ENCODE measurements at places on chromosomes 13 and 19.

GRCh38 chr13:46100191-46100815, 4.5 kb downstream of the CPB2 start:
- no peak for DNase-seq

DNA sequence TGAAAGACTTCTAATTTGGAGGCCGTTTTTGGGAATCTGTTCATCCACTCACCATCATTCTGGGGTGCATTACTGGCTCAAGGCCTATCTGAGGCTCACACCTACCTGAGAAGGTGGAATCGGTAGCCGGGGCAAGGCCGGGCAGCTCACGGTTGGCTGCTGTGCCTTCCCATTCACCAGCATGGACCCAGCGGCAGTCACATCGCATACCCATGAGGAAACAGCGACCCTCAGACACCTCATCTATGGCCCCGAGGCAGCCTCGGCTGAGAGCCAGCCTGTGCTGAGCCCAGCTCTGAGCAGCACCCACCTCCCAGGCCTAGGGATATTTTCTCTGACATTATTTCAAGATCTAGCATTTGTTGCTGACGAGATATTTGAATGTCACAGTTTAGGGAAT, 130.5 kb downstream of the ATP11A start:
- no peak for DNase-seq

GRCh38 chr19:5308451-5309437, 31.9 kb downstream of the PTPRS start:
- DNase-seq, result no peak

GRCh38 chr19:10293637-10294367, 4.0 kb downstream of the ICAM5 start:
- no peak for DNase-seq

DNA sequence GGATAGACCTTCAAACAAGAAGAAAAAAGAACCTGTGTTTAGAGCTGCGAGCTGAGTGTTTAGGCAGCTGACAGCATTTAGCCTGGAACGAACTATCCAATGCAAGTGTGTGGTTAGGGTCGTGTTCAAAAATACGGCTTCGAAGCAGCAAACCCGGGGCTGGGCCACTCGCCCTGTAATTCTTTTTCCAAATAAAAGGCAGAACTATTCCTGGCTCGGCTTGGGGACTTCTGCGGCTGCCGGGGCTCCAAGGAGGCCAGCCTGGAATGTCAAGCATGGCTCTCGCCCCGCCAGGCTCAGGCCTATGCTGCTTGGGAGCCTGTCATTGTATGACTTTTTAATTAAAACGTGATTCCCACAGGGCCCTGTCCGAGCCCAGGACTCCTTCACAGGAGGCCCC, 51.7 kb upstream of the KLF2 start:
- DNase-seq, result no peak

DNA sequence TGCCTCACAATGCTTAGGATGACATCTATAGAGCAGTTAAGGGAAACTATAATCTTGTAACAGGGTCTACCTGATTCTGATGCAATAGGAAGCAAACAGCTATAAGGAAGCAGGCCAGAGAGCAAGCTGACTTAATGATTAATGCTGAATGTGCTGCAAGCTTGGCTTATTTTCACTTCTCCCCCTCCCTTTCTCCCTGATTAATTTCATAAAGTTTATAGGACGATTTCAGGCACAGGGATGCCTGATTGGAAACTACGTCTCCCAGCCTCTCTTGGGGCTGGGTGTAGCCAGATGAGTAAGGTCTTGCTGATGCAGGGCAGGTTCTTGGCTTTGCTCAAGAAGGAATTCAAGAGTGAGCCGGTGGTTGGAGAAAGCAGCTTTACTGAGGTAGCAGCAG, 82.8 kb upstream of the MRI1 start:
- no peak for DNase-seq

- no peak for DNase-seq
Measured at GRCh38 chr13:77980592-77980991, 62.0 kb upstream of the EDNRB start.

GRCh38 chr19:40801426-40802299, 2.7 kb downstream of the EGLN2 start:
- no peak for DNase-seq

DNA sequence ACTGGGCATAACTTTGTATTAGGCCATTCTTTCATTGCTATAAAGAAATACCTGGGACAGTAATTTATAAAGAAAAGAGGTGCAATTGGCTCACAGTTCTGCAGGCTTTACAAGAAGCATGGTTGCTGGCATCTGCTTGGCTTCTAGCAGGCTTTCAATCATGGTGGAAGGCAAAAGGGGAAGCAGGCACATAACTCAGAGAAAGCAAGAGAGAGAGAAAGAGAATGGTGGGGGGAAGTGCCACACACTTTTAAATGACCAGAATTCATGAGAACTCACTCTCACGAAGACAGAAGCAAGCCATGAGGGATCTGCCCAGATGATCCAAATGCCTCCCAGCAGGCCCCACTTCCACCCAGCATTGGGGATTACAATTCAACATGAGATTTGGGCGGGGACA, 179.7 kb downstream of the SPRY2 start:
- DNase-seq, result no peak

DNA sequence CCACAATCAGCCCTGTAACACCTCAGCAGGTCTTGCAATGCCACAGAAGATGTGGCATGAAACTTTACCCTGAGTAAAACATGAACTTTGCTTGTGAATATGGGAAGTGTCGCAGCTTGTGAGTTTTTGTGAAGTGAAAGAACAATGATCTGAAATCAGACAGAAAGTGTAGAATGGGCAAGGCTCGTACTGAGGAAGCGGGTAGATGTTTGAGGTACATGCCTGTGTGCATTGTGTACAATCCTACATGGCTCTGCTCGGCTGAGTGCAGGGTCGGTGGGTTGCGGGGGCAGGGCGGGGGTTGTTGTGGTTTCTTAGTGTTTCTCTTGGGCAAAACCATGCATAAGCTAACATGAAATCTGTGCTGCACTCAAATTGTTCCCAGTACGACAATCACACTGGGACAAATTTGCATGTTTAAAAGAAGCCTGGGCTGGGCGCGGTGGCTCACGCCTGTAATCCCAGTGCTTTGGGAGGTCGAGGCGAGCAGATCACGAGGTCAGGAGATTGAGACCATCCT, 1.1 kb downstream of the NLRP13 start:
- DNase-seq, result no peak

GRCh38 chr19:33000510-33000909, 28.5 kb downstream of the FAAP24 start:
- no peak for DNase-seq

GRCh38 chr19:15280915-15281683, 48.9 kb upstream of the EPHX3 start:
- no peak for DNase-seq

GRCh38 chr19:40524133-40524549, 52.5 kb upstream of the SHKBP1 start:
- no peak for DNase-seq

DNA sequence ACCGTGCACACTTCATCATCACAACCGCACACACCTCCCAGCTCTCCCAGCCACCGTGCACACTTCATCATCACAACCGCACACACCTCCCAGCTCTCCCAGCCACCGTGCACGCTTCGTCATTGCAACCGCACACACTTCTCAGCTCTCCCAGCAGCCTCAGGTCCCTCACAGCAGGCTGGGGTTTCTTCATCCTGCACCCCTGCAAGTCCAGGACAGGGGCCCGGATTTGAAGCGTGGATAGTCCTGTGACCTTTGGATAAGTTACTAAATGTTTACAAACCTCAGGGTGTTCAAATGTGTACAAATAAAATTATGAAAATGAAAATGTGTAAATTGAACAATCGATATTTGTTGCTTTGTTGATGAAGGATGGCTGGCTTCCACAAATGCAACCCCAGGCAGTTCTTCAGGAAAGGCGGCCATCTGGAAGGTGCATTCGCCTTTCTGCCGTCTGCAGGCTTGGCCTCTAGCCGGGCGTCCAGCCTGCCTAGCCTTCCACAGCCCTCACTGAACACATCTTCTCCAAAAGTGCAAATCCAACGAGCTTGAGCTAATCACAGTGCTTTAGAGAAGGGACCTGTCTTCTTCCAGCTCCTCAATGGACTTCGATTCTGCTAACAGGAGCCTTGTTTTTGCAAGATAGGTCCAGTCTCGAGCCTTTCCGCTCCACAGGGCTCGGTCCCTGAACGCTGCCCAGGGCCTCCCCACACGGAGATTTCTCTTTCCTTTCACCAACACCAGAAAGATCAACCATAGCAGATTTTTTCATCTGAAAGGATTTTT, 74.2 kb downstream of the SPACA7 start:
- no peak for DNase-seq

DNA sequence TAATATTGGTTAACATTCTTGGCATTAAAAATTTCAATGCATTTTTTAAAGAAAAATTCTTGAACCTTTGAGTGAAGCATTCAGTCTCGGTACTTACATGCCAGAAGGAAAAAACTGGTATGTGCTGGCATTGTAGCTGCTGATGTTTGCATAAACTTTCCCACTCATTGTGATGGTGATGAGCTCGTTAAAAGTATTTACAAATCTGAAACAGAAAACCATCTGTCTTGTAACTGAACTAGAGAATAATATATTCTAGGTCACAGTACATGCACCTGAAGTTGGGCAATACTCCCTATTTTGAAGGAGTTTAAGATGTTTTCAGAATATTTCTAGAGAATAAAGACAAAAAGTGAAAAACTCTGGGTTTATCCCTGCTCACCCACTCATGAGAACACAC, 64.1 kb downstream of the SLC15A1 start:
- no peak for DNase-seq

- DNase-seq, result no peak
Measured at GRCh38 chr19:18496980-18497256, 25.0 kb downstream of the ELL start.

DNA sequence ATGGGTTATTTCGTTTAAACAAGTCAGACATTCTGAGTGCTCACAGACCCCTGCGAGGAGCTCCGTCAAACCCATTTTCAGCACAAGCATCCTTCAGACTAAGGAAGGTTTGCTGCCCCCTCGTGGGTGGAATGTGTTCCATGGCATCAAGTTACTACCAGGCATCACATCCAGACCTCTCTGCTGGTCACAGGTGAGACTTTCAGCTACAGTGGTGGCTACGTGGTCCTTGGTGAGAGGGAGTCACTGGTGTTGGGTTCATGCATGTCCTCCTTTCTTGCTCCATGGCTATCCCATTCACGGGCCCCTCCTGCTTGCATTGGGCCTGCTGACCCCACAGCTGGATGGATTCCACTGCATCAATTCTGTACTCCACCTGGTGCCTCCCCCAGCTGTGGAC, 9.1 kb upstream of the LILRB5 start:
- DNase-seq, result peak; percentile 73

DNA sequence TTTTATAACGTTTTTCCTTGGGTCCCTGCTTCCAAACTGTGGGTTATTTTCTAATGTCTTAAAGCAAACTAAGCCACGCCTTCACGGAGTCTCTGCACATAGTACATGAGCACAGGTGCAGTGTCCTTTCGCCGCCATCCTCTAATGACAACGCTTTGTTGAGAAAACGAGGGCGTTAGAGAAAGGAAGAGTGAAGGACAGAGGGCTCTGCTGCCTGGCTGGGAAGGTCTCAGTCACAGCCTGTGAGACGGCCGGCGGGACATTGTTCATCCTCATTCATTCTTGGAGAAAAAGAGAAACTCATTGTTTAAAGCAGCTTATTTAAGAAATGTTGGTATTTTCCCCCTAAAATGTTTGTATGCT, 9.5 kb downstream of the IL17D start:
- no peak for DNase-seq

DNA sequence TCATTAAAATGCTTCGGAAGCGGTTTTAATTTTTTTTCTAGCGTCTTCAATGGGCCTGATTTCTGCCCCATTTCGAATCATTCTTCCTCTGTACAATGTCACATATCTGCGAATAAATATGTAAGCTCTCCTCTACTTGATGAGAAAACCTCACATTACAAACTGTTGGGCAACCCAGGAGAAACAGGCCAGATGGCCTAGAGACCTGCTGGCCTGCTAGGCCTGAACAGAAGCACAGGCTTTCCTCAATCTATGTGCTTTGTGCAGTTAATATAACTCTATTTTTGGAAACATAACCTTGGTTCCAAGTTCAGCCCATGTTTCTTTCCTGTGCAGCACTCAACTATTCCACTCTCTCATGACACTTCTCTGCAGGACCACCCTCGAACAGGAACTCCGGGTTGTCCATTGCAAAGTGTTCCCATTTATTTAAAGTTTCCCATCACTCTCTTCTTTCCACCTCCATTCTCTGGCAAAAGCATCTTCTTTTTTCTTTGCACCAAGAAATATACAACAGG, 42.0 kb downstream of the DCLK1 start:
- no peak for DNase-seq

DNA sequence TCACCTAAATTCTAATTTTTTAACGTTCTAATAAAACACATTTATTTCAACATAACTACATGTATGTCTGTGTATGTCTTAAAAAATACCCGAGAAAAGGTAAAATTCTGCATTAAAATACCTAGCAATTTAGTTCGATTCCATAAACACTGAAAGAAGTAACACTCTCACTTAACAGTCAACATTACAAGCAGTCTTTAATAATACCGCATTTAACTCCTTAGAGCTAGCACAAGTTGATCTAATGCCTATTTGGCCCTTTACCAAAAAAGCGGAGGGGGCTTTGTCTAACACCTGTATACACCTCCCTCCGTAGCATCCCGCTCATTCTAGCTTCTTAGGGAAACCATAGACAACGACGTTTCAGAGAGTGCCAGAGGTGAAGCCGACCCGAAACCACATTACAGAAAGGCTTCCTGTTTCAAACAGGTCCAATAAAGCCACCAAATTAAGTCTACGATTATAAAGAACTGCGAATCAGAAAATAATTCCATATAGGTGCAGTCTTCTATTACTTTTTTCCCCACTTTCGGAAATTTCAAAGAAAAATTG, 1.2 kb downstream of the SPART start:
- DNase-seq, result no peak

GRCh38 chr13:63297163-63297562, 1881.5 kb upstream of the PCDH20 start:
- no peak for DNase-seq

DNA sequence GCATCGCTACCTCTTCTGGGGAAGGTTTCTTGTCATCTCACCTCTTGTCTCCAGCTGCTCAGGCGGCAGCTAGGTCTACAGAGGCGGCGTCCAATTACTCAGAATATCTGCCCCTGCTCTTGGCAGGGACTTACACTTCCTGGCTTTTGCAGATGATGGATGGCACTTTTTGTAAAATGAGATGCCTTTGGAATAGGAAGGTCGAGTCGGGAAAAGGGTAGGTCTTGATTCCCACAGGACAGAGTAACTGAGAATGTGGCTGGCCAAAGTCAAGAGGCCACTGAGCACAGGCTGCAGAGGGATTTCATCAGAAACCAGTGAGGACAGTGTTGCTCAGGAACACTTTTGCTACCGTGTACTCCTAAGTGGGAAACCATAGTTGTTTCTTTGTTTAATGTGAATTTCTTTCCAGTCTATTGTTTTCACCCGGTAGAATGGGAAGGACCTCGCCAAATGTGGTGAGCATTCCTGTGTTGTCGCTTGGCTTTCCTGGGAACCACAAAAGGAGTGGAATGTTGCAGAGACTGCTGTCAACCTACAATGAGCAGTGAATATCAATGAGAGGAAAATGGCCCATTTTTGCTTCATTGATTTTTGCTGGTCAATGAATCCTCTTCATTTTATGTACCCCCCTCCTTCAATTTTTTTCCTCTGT, 383.7 kb downstream of the HS6ST3 start:
- no peak for DNase-seq

GRCh38 chr13:95275322-95276036, 25.8 kb downstream of the ABCC4 start:
- DNase-seq, result no peak
